ENCODE measurements at places on chromosomes 2 and 18.

DNA sequence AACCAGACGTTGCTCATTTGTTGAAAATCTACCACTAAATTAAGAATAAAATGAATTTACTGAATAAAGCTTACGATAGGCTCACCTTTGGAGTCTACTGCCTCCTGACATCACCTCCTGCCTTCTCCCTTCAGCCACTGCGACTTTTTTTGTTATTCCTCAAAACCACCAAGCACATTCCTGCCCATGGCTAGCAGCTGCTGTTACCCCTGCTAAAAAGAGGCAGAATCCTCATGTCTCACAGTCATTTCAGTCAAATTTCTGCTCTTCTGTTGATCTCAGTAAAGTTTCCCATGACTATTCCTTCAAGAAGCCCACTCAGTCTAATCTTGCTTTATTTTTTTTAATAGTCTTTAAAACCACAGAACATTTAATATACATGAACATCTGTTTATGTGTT is 40.8 kb upstream of the ANKRD62 start:
- no peak for DNase-seq

DNA sequence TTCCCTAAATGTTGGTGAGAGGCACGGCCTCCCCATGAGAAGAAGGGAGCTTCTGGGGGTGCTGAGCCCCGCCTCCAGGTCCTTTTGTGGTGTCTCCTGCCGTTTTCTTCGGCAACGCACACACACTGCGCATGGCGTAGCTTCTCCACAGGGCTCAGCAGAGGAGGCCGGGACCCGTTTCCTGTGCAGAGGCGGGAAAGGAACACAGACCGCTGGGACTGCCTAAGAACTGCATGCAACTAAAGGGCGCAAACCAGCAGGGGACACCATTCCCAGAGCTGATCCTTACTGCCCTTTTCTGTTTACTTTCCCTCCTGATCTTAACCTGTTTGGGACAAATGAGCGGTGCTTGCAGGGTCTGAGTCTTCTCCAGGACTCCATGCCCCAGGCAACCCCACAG is 90.3 kb upstream of the CAPN13 start:
- no peak for DNase-seq

- no peak for DNase-seq
These were observed 568.9 kb upstream of the ACVR2A start for GRCh38 chr2:147275943-147276342.

DNA sequence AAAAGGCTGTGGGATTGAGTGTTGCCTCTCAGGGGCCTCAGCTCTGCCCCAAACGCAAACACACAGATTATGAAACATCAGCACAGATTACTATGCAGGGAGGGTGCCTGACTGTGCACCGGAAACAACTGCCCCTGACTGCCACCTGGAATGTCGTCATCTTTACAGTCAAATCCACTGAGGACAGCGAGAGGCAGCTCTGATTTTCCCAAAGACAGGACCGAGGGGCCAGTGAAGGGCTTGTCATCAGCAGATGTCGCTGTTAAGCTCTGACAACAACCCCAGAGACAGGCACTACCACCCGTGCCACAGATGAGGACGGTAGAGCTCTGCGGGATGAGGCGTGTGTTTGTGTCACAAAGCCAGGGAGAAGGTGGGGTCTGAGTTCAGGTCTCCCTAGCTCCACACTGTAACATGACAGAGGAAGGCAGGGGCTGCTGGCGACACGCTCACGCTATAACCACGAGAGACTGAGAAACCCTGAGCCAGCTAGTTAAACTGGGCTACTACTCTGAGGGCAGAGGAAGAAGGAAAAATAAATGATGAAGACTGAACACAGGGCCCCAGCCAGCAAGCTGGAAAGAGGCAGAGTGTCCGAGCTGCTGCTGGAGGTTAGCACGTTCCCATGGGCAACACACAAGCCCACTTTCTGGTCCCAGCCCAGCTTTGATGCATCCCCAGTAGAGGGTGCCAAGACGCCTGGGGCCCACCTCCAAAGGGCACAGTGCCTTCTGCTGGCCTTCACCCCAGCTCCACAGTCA is 47.0 kb downstream of the PARD6G start:
- DNase-seq: peak; percentile 51

DNA sequence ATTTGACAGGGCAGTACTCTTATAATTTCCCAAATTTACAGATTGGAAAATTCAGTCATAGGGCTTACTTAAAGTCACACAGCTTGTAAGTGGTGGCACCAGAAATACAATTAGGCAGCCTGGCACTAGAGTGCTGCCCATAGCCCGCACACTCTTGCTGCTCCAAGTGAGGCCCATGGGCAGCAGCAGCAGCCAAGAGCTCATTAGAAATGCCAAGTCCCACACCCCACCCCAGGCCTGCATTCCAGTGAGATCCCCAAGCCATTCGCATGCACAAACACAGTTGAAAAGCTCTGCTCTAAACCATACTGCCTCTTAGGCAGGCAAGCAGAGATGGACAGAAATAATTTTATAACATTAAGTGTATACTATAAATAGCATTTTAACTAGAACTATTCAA is 379.3 kb upstream of the PKDCC start:
- no peak for DNase-seq

DNA sequence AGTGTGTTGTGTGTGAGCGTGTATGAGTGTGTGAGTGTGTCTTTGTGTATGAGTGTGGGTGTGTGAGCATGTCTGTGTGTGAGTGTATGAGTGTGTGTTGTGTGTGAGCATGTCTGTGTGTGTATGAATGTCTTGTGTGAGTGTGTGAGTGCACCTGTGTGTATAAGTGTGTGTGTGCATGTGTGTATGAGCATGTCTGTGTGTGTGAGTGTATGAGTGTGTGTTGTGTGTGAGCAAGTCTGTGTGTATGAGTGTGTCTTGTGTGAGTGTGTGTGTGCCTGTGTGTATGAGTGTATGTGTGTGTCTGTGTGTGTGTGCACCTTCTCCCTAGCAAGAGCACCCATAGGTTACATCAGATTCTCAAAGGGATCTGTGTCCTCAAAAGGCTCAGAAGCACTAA is 28.5 kb upstream of the TNS1 start:
- no peak for DNase-seq
